ENCODE measurements at places on chromosomes 5 and 9. TPM values are rescaled to one million over a fixed set of nuclear protein-coding genes. Genes with fewer than 3 reads are reported as not detected.

ARHGAP26 gene
- polyA plus RNA-seq = 24.5 TPM

FRMD3 gene
- polyA plus RNA-seq = 0.75 TPM

BTNL8 gene
- polyA plus RNA-seq = 0.81 TPM

ITK gene
- polyA plus RNA-seq = 0.91 TPM

GLRA1 gene
- not detected for polyA plus RNA-seq

SAP30L gene
- polyA plus RNA-seq = 35.4 TPM

ARHGEF37 gene
- 2.8 TPM for polyA plus RNA-seq

PCDHB16 gene
- 0.87 TPM for polyA plus RNA-seq

SHOC1 gene
- 0.44 TPM for polyA plus RNA-seq
